ENCODE measurements at places on chromosomes 4 and X. TPM values are rescaled to one million over a fixed set of nuclear protein-coding genes. Genes with fewer than 3 reads are reported as not detected.
A peak's percentile ranks its signal among the peaks of the same experiment; 100 is the strongest.

The TLR1 gene
- total RNA-seq = not detected

- no peak for DNase-seq
- H3K4me3 ChIP-seq = no peak overlapping the region
- no peaks in the 10 kb centered on the region for H3K4me1 ChIP-seq
- no peaks in the 10 kb centered on the region for H3K36me3 ChIP-seq
Observed at GRCh38 chr4:158571736-158572135, 50.1 kb downstream of the RXFP1 start.

DNA sequence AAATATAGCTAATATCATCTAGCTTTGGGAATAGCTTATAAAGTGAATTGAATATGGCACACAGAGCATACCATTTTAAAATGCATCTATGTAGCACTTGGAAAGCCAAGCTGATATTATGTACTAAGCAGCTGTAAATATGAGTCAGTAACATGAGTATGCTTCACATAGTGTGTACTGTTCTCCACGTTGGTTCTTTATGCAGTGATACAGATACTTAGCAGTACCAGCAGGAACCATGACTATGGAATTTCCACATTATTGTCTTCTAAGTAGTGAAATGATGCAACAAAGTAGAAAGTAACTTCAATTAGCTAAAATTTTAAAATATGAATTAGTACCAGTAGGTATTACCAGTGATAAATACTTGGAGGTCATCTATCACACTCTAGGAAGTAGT, 320.1 kb downstream of the BMPR1B start:
- H3K4me3 ChIP-seq = no peak overlapping the region
- H3K4me1 ChIP-seq = no peaks in the 10 kb centered on the region
- no peaks in the 10 kb centered on the region for H3K27me3 ChIP-seq
- no peaks in the 10 kb centered on the region for H3K36me3 ChIP-seq

- H3K36me3 ChIP-seq = no peaks in the 10 kb centered on the region
- H3K4me3 ChIP-seq = no peak overlapping the region
- H3K27me3 ChIP-seq = peaks cover 5% of the 10 kb centered on the region
- no peak for DNase-seq
Observed at GRCh38 chr4:109014593-109015412, 251.9 kb upstream of the ETNPPL start.

DNA sequence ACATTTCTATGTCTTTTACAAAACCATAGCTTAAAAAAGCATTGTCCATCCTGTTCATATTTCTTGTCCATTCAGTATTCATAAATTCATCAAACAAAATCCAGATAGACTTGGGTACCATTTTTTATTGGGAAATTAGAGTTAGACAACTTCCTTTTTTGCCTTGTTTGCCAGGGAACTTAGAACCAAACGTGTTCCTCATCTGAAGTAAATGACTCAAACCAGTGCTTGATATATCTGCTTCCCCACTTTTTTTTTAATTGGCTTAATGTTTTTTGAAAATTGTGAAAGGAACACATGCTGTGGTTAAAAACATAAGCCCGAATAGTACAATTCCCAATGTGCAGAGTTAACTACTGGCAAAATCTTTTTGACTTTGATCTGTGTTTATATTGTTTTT, 44.2 kb downstream of the DLG3 start:
- H3K27ac ChIP-seq = no peak overlapping the region
- no peaks in the 10 kb centered on the region for H3K27me3 ChIP-seq
- no peak overlapping the region for H3K4me3 ChIP-seq
- DNase-seq = no peak
- H3K4me1 ChIP-seq = no peaks in the 10 kb centered on the region
- H3K36me3 ChIP-seq = no peaks in the 10 kb centered on the region

DNA sequence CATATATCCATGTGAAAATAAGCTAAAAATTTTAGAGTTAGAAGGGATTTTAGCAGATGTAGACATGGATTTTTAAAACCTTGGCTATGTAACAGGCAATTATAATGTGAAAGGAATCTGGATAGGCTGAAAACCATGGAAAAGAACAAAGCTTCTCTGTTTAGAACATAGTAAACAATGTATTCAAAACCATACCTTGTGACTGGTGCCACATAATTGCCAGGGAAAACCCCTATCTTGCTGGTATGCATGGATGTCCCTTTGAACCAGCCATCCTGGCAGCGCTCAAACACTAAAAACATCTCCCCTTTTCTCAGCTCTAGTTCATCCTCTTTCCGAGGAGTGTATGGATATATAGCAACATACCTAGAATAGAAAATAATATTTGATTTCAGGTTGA, 110.6 kb upstream of the CBR4 start:
- H3K27ac ChIP-seq = no peak overlapping the region
- H3K4me1 ChIP-seq = peaks cover 26% of the 10 kb centered on the region
- H3K27me3 ChIP-seq = no peaks in the 10 kb centered on the region
- peaks cover 66% of the 10 kb centered on the region for H3K36me3 ChIP-seq
- no peak for DNase-seq

DNA sequence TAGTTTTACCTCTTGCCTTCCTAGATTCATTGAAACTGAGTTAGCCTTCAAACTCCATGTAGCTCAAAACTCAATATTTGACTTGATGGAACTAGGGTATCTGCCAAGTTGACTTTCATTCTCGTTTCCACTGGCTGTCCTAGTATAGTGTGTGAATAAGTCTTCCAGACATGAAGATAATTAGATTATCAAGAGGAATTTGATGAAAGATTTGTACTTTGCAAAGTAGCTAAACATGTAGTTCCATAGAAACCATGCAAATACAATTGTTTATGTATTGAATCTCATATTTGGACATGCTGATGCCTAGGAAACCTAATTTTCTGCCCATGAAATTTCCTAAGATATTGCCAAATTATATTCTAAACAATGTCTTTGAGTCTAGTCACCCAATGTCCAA, 297.5 kb downstream of the ARHGAP24 start:
- H3K36me3 ChIP-seq = no peaks in the 10 kb centered on the region
- H3K4me3 ChIP-seq = no peak overlapping the region
- H3K4me1 ChIP-seq = peaks cover 29% of the 10 kb centered on the region
- peak; percentile 61 for DNase-seq
- H3K27me3 ChIP-seq = no peaks in the 10 kb centered on the region
- peak overlapping the region; percentile 39 for H3K27ac ChIP-seq

GRCh38 chr4:44494810-44495701, 46.4 kb upstream of the KCTD8 start:
- no peak overlapping the region for H3K27ac ChIP-seq
- H3K4me3 ChIP-seq = no peak overlapping the region
- no peak for DNase-seq
